ENCODE measurements at places on chromosomes 13 and 19.

- DNase-seq = peak; percentile 97
Measured at GRCh38 chr19:40403262-40403984, 9.8 kb downstream of the PRX start.

DNA sequence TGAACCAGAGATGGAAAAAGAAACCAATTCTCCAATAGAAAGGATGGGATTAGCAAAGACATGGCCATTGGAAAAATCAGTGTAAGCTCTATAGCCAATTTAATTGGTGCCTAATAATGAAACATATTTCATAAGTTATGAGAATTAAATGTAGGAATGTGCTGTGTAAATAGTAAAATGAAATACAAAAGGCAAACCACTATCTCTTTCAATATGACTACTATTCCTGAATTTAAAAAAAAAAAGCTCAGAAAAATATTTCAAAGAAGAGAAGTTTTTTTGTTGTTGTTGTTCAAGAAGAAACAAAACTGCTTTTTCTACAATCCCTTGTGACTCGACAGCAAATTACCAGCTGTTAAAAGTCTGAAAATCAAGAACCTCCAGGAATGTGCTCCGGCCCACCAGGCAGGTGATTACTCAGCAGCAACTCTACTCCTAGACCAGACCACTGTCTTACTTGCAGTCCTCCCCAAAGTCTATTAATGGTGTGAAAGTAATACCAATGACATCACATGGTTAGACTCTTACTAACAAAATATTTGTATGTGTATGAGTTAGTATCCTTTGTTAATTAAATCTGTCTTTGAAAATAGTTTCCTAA, 362.4 kb downstream of the KCTD12 start:
- DNase-seq = no peak

DNA sequence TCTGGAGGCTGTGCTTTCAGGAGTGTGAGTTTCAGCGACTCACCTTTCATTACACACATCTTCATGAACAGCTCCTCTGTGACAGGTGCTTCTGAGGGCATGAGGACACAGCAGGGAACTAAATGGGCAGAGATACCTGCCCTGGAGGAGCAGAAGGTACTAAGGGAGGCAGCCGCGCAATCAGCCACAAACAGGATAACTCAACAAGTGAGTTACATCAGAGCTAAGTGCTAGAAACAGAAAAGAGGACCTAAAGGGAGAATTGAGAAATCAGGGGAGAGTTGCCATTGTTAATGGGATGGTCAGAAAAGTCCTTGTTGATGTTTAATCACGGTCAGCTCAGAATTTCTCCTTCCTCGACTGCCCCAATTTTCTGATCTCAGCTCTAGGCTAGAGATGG, 42.5 kb downstream of the SYDE1 start:
- no peak for DNase-seq

- no peak for DNase-seq
Measured at GRCh38 chr19:56842412-56842811, 1.9 kb upstream of the PEG3 start.

- DNase-seq = no peak
Measured at GRCh38 chr13:66995203-66995611, 234.9 kb downstream of the PCDH9 start.

DNA sequence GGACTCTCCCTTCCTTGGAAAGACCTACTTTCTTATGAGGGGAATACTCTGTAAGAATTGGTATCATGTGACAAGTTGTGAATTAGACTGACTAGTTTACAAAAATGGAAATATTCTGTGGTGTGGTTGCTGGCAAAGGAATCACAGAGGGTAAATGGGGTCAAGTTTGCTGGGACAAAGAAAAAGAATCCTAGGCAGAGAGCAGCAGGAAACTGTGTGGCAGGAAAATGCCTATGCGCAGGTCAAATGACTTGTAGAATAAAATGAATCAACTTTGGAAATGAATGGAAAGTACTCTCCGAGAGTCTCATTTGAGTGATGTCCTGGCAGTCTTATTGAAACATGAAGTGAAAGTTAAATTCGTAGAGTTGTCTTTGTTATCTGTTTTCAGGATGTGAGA, 1250.7 kb downstream of the UQCRFS1 start:
- DNase-seq = no peak

- no peak for DNase-seq
Measured at GRCh38 chr13:71460211-71460610, 406.8 kb downstream of the DACH1 start.
